Vagina (tissue), 2 donors: ENCODE measurements at places on chromosomes 7 and 10.
A peak's percentile ranks its signal among the peaks of the same experiment; 100 is the strongest.

DNA sequence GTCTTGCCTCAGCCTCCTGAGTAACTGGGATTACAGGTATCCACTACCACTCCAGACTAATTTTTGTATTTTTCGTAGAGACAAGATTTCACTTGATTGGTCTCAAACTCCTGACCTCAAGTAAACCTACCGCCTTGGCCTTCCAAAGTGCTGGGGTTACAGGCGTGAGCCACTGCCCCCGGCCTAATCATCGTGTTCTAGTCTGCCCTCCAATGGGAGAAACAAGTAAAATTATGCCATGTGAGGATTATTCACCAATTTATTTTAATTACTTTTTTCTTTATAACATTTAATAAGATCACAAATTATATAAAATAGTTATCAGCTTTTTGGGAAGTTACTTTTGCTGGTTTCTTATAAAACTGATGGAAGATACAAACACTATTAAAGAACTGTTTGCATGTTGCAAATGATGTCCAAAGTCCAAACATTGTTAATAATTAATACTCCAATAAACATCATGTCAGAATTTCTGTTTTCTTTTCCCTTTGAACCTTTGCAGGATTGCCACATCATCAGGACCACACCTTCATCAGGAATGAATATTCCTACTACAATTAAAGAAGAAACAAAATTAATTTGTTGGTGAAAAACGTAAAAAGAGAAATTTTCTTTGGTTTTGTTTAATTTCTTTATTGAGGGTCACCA is 786 bp upstream of the AKR1C4 start:
- DNase-seq = no peak
- H3K27me3 ChIP-seq = no peaks in the 10 kb centered on the region
- no peaks in the 10 kb centered on the region for H3K4me1 ChIP-seq
- no peak overlapping the region for H3K27ac ChIP-seq
- H3K36me3 ChIP-seq = no peaks in the 10 kb centered on the region

DNA sequence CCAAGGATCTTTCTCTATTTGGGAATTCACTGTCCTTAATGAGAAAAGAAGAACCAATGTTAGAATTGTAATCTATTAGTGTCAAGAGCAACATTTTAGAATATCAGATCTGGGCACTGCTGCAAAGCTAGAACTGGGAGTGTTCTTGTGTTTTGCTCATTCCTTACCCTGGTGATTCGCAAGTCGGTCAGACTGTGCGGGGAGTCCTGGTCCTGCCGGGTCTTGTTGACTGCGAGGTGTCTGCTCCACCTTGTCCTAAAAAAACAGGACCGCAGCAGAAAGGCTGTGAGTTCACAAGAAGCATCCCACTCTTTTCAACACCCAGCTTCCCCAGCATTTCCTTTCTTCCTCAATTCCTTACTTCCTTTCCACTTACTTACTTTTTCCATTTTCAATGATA is 79.0 kb downstream of the GRB10 start:
- H3K36me3 ChIP-seq = no peaks in the 10 kb centered on the region
- H3K27me3 ChIP-seq = no peaks in the 10 kb centered on the region
- peaks cover 22% of the 10 kb centered on the region for H3K4me1 ChIP-seq
- DNase-seq = no peak
- H3K27ac ChIP-seq = no peak overlapping the region
- H3K4me3 ChIP-seq = no peak overlapping the region

DNA sequence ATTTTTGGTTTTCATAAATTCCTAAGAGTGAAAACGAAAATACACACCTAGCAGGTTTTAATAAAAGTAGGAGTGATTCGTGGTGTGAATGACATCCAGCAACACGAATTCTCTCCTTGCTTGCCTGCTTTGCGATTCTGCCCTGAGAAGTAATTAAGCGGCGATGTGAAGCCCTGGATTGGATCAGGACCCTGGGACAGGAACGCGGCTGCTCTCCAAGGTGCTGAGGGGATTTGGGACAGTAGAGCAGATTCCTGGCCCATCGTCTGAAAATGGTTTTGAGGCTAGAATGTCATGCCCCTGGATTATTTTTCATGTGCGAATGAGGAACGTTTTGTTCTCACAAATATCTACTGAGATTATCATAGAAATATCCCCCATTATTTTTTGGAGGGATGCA is 7.8 kb downstream of the NPS start:
- H3K36me3 ChIP-seq = no peaks in the 10 kb centered on the region
- no peaks in the 10 kb centered on the region for H3K4me1 ChIP-seq
- H3K27ac ChIP-seq = no peak overlapping the region
- no peak overlapping the region for H3K4me3 ChIP-seq
- H3K27me3 ChIP-seq = no peaks in the 10 kb centered on the region
- no peak for DNase-seq

- no peak for DNase-seq
- peaks cover 10% of the 10 kb centered on the region for H3K4me1 ChIP-seq
- H3K36me3 ChIP-seq = no peaks in the 10 kb centered on the region
- no peak overlapping the region for H3K27ac ChIP-seq
These were observed 69.9 kb downstream of the HYCC1 start for GRCh38 chr7:22944022-22944421.

- H3K36me3 ChIP-seq = no peaks in the 10 kb centered on the region
- peak overlapping the region; percentile 2 for H3K4me3 ChIP-seq
- DNase-seq = no peak
These were observed 56.8 kb downstream of the HK1 start for GRCh38 chr10:69335063-69335587.

DNA sequence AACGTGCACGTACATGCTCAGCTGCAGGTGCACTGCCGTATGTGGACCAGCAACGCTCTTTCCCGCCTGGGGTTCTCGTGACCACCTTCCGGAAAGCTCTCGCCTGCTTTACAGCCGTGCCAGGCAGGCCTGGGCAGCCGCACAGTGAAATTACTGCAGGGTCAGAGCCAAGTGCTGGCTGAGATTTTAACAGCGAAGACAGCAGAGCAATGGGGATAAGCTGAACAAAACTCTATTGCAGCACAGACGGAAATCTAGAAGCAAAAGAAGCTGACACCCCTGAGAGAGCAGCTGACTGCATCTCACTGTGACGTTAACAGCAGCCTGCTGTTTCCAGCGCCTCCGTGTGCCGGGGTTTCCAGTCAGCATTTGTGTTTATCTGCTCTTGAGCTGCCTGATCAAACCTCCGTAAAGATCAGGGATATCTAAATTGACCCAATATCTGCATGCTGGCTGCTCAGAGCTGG is 179.0 kb downstream of the DIP2C start:
- no peak overlapping the region for H3K4me3 ChIP-seq
- H3K27me3 ChIP-seq = no peaks in the 10 kb centered on the region
- DNase-seq = no peak
- H3K27ac ChIP-seq = peak overlapping the region; percentile 56
- no peaks in the 10 kb centered on the region for H3K36me3 ChIP-seq
